Trophoblast cell (in vitro differentiated cells and primary cell): ENCODE measurements at places on chromosomes 1 and 21.

- DNase-seq: no peak
Measured at GRCh38 chr1:101706366-101706765, 290.4 kb downstream of the OLFM3 start.

- DNase-seq: no peak
Measured at GRCh38 chr1:87358219-87358618, 29.5 kb downstream of the LMO4 start.

DNA sequence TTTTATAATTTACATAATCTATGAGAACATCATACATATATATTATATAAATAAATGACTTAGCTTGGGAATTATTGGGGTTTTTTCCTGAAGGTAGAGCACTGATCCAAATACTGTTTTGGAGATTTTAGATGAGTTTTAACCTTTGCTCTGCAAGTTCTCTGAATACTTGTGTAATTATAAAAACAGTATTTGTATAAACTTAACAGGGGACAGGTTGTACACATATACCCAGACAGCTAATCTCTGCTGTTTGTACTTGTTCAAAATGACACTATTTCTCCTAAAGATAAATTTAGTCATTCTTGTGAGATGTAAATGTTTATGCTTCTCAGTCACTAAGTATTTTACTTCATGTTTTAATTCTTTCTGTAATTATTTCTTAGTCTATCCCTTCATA, 8.7 kb downstream of the AGL start:
- DNase-seq: no peak

DNA sequence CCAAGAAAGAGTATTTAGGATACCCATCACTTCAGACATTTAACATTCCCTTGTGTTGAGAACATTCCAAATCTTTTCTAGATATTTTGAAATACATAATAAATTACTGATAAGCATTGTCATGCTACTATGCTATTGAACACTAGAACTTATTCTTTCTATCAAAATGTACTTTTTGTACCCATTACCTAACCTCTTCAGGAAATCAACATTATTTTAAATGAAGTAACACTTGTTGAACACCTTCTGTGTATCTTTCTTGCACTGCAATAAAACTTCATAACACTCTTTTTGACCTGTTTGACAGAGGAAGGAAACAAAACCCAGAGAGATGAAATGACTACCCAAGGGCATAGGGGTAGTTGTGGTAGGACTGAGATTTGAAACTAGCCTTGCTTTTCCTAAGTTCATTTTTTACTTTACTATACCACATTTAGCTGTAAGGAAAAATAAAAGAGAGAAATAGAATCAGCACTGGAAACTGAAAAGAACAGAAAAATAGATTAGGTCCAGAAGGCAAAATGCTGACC, 99.4 kb downstream of the UCHL5 start:
- no peak for DNase-seq

- no peak for DNase-seq
Measured at GRCh38 chr1:76929136-76929535, 61.9 kb downstream of the ST6GALNAC5 start.

DNA sequence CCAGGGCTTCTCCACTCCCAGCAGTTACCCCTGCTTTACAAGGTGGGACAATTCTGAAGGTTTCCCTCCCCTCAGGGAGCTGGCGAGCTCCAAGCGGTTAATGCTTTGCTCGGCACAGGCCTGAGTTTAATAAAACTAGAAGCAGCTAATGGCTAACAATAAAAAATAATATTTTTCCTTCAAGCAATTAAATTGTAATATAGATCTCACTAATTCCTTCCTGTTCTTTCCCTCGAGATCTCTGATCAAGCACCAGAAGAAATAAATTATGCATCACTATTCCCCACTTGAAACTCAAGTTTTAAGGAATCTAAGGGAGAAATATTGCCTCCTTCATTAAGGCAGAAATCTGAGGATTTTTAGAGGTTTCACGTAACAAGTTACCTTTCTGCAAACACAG, 42.9 kb downstream of the GLIS1 start:
- DNase-seq: no peak

- no peak for DNase-seq
Measured at GRCh38 chr21:28112511-28112910, 880.2 kb downstream of the LTN1 start.

DNA sequence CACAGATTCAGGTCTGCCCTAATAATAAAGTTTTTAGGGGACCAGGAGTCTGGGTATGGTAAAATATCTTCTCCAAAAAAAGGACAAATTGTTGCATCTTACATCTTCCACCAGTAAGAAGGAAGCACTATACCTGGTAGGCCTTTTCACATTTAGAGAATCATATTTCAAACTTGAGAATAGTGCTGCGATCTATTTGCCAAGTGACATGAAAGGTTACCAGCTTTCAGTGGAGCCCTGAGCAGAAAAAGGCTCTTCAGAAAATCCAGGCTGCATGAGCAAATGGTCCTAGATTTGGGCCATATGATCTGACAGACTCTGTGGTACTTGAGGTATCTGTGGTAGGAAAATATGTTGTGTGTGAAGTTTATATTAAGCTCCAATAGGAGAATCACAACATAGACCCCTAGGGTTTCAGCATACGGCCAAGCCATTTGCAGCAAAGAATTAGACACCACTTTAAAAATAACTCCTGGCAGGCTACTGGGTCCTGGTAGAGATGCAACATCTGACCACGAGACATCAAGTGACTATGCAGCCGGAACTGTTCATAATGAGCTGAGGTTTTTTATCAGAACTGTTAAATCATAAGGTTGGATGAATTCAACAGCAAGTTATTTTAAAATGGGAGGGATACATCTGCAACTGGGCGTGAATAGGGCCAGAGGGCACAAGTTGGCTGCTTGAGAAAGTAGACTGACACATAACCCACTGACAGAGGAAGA, 38.6 kb upstream of the CCDC190 start:
- no peak for DNase-seq

- no peak for DNase-seq
Measured at GRCh38 chr1:29719253-29719652, 482.9 kb downstream of the PTPRU start.

DNA sequence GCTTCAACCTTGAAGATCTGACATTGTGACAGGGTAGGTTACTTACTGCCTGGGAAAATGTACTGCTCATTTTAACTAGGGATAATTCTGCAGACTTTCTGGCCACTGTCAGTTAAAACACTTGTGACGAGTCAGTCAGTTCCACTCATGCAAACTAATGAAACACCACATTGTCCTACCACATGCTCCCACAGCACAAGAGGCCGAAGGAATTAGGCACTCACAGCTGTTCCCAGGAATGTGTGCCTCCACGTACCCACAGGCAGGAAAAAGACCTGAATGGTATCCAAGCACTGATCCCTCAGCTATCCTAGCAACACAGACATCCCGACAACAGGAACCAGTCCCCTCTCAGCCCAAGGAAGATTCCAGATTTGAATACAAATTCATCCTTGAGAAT, 12.3 kb downstream of the BCAR3 start:
- DNase-seq: no peak

DNA sequence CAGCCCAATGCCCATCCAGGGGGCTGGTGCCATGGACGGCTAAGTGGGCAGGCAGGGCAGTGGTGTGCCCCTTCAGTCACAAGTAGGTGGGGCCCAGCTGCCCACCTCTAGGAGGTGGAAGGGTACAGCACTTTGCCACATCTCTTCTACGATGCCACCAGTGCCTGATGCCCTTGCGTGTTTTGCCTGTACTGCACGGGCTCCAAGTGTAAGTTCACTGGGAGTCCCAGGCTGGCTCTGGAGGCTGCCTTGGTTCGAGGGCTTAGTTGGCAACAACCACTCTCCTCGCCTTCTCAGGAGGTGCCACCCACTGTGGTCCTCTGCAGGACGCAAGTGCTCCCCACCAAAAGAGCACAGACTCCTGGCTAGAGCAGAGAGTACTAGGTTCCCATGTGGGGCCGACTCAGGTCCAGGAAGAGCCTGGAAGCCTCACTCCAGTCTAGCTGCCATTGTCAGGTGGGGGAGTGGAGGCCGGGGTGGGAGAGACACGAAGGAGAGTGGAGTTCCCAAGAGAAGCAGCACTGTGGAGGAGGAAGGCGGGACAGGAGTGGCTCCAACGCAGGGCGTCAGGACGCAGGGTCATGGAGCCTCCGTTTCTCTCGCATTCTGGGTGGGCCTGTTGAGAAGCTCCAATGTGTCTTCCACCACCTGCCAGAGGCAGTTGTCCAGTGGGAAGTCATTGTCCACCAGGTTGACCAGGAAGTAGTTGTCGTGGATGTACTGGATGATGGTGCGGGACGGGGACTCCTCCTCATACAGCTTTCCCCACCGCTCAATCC, 15.5 kb downstream of the MTHFR start:
- DNase-seq: no peak

- no peak for DNase-seq
Measured at GRCh38 chr1:110734133-110734680, 59.5 kb upstream of the KCNA3 start.

DNA sequence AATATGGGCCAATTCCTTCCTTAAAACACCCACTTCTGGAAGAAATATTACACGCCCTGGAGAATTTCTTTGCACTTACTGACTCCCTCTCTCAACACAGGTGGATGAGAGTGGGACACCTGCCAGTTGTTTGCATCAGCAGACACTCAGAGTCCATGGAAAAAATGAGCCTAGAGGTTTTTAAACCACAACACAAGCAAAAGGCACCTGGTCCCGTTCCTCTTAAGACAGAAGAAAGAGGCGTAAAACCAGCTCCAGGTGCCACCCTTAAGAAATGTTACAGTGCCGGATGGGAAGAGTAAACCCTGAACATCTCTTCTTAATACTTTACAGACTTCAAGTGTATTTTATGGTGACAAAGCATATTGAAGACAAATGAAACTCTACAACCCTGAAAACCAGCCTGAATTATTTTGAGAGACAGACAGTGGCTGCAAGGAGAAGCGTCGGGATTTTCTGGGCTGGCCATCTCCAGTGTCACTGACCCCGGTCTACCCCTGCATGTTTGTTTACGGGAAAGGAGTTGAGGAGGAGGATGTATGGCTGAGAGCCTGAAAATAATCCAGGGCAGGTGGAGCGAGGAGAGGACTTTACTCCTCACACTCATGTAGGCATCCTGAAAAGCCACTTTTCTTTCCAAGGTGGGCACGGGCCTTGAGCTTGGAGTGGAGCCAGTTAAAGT, 7.8 kb upstream of the RIPK4 start:
- DNase-seq: no peak

GRCh38 chr1:248792342-248792741, 33.4 kb downstream of the SH3BP5L start:
- DNase-seq: no peak

DNA sequence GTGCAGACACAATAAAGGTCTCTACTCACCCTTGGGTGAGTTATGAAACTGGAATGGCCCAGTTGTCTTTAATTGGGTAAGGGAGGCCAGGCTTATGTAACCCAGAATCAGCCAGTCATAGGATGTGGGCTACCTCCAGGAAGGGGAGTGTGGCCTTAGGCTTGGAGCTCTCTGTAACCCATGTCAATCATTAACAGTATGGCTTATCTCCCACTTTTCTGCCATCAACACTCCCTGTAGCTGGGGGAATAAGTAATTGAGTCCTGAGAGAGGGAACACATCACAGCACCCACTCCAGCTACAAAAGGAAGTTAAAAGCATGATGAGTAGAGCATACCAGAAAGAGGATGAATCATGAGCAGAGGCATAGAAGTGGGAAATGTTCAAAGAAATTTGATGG, 327.0 kb upstream of the DUSP10 start:
- no peak for DNase-seq

DNA sequence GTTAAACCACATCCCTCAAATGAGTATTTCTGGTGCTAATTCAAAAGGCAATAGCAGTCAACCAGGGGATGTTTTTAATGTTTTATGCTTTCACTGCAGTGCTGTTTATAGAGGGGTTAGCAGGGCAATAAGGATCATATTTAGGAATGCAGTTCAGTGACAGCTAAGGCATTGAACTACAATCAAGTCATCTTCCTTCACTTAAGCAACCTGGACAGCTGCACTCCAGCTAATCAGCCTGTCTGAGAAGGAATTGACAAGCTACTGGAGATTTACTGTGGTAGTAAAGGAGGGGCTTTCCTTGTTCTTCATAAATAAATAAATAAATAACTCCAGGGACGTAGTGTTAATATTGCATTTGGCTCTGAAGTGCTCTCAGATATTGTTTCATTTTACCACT, 93.9 kb downstream of the DAB1 start:
- no peak for DNase-seq

DNA sequence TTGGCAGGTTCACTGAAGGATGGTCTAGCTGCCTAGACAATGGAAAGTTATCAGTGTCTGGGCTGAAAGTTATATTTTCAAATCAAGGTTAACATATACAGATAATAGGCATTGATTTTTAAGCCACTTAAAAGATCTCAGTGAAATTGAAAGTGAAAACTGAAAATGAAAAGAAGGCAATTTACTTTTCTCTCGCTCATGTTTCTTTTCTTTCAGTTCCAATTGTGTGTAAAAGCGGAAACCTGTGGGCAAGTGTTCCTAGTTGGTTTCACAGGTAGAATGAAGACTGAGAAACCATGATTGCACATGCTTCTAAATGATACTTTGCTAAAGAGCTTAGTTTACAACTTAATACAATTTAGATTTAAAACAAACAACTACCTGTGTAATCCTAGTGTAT, 383.7 kb downstream of the ZP4 start:
- no peak for DNase-seq

DNA sequence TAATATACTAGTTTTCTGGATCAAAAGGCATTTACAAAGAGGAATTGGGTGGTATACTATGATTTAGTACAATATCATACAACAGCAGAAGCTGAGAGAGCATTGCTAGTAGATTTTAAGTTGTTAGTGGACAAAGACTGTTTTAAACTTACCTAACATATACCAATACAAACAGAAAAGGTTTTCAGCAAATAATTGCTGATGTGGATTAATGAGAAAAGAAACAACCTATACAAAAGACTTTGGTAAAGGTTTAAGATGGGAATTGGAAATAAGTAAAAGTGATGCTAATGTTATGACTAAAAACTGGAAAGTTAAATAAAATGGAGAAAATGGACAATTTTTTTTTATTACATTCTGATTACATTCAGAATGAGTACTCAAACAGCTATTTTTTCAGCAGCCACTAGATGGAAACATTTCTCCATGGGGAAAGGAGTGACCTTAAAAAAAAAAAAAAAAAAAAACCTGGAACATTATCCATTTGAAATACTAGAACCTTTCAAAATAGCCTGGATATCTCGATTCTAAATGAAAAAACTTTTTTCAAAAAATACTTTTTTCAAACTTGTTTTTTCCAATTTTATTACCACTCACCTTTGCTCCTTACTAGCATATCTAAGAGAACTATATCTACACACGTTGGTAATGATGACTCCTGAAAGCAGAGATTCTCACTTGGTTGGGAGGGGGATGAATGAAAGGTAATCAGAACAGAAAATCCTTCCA, 55.4 kb downstream of the EPRS1 start:
- no peak for DNase-seq
